Stimulated activated CD4-positive, alpha-beta T cell treated with anti-CD3 and anti-CD28 coated beads, Interleukin-1b, Interleukin-23, amount 100 ng/mL, for 48 hours (primary cell): ENCODE measurements at places on chromosomes 5 and 9.

- no peak for DNase-seq
Observed at GRCh38 chr9:101673642-101674041, 64.8 kb downstream of the GRIN3A start.

- no peak for DNase-seq
Observed at GRCh38 chr5:173859408-173860159, 28.6 kb upstream of the CPEB4 start.

DNA sequence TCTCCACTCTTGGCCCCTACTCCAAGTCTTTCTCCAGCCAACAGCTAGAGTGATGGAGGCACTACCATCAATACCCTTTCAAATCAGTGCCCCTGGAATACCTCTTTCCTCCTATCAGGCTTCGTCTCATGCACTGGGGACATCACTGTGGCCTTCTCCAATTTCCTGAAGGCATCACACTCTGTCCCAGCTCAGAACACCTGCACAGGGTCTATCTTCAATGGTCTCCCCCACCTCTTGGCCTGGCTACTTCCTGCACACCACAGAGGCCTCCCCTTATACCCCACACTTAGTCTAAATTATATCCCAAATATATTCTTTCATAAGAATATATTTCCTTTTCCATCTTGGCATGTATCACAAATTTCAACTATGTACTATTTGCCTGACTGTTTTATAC, 34.5 kb downstream of the ECPAS start:
- DNase-seq, result no peak

GRCh38 chr5:91928754-91929521, 545.8 kb upstream of the ARRDC3 start:
- DNase-seq, result no peak

DNA sequence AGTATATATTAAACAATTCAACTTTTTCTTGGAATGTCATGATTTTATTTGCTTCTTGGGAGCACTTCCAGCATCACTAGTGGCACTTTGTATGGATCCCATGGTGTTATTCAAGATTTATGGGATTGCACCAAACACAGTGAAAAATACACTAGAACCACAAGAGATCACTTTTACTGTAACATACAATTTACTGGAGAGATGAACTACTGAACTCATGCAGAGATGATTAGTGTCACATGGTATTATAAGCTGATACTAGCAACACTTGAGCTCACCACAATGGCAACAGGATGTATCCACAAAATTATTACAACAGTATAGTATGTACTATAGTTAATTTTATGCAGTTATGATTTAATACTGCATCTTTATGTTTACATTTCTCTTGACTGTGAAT, 16.3 kb upstream of the SLC36A2 start:
- no peak for DNase-seq

GRCh38 chr5:113491022-113491421, 2.8 kb upstream of the MCC start:
- DNase-seq, result no peak

DNA sequence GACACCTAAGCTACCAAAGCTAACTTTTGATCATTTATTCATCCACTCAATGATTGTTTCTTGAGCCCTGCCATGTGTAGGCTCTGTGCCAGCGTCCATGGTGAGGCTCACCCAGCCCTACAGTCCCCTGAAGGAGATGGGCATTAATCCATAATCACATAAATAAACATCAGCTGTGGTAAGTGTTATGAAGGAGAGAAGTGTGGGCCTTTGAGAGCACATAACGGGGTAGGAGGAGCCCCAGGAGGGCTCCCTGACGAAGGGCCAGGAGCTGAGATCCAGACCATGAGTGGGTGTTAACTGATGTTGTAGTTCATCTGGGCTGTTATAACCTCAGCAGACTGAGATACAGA, 53.9 kb upstream of the AFAP1L1 start:
- DNase-seq, result no peak

GRCh38 chr5:142806841-142807267, 36.7 kb downstream of the ARHGAP26 start:
- DNase-seq, result no peak

DNA sequence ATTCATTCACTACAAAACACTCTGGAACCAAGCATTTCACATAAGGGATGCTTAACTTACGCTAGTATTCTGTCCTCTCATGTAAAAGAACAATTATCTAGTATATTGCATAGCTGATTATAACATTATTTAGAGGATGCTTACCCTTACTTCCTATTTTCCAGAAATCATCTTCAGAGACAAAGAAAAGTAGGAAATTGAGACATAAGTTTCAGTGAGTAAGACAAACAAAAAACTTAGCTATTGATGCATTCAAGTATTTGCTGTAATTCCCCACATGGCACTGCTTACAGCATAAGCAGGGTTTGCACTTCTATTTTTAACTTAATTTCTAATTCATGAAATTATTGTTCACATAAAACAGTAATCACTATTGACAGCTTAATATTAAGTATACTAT, 104.8 kb upstream of the SREK1 start:
- no peak for DNase-seq

DNA sequence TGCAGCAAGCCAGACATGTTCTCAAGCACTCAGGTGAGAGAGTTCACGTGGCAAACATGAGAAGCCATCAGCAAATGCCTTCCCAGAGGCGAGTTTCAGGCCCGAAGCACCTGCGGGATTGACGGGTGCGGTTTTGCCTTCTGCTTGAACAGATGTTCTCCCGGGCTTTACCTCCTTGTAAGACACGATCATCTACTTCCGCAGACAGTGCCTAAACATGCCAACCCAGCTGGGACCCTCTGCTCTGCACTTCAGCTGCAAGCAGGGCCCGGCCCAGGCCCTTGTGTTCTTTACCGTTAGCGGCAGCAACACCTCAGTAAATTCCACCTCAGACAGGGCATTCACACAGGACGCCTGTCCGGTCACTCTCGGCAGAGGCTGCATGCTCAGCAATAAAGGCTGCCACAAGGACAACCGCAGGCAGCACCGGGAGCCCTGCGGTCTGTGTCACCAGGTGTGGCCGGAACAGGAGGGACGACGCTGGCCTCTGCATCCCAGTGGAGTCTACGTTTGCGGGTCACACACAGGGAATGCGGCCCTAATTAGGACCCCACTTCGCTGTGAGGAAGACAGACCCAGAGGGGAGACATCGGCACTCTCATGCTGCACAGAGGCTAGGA, 139.6 kb downstream of the ROR2 start:
- no peak for DNase-seq

- no peak for DNase-seq
Observed at GRCh38 chr9:70143394-70144130, 99.9 kb downstream of the MAMDC2 start.

DNA sequence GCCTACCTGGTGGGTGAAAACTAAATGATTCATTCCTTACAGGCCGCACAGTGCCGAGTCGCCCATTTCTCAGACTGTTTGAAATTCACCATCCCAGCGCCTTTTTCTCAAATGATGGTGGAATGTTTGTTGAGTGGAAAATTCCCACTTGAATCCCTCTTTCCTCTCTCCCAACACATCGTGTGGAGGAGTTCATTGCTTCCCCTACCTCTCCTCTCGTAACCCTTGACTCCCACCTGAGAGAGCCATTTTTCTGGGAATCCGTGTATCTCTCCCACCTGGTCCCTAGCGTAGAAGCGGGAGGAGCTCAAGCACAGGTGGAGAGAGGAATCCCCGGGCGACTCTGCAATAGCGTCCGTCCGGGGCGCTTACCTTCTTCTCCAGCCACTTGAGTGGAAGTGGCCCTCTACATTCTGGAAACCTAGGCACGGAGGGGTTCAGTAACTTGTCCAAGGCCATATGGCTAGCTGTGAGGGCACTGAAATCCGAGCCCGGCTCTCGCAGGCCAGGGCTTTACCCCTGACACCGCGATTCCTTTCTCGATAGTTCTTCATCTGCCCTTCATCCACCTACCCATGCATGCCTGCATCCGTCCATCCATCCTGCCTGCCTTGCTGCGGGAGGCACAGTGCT, 683 bp downstream of the OSMR start:
- no peak for DNase-seq

DNA sequence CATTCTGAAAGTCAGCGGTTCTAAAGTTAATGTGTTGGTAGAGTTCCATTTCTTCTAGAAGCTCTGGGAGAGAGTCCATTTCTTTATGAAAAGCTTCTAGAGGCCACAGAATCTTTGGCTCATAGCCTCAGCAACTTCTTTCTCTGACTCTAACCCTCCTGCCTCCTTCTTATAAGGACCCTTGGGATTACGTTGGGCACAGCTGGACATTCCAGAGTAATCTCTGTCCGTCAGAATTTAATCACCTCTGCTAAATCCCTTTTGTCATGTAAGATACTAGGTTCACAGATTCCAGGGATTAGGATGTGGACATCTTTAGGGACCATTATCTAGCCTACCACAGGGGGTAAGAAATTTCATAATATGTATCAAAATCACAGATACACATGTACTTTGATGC, 22.6 kb upstream of the ANKDD1B start:
- no peak for DNase-seq

DNA sequence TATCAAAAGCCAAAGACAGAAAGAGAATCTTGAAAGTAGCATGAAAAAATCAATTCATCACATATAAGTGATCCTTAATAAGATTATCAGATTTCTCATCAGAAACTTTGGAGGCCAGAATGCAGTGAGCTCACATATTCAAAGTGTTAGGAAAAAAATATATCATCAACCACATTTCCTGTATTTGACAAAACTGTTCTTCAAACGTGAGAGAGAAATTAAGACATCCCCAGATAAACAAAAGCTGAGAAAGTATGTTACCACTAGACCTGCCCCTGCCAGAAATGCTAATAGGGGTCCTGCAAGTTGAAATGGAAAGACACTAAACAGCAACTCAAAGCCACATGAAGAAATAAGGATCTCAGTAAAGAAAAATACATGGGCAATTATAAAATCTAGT, 29.9 kb downstream of the HACD4 start:
- no peak for DNase-seq

GRCh38 chr5:113242481-113243348, 192.1 kb downstream of the TSSK1B start:
- DNase-seq, result no peak
